C1 segment of cervical spinal cord (tissue), 14 donors: ENCODE measurements at places on chromosomes 4 and X.

- DNase-seq: no peak
Observed at GRCh38 chrX:48890296-48890925, 7.2 kb downstream of the TIMM17B start.

DNA sequence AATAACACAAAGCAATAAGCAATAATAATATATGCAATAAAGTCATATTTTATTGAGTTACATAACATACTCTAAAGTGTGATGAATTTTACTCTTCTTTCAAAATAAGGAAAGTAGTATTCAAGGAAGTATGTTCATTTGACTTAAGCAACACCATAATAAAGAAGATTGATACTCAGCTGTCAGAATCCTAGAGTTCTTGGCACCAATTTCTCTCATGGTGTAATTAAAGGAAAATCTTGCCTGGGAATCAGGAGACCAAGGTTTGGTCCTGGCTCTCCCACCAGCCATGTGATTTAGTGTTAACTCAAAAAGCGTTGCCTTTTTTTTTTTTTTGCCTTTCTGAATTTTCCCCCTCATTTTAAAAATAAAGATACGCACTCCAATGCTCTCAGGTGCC is 17.1 kb downstream of the MYOZ2 start:
- no peak for DNase-seq

GRCh38 chr4:93182722-93183121 is 645.8 kb upstream of the ATOH1 start:
- DNase-seq: no peak

DNA sequence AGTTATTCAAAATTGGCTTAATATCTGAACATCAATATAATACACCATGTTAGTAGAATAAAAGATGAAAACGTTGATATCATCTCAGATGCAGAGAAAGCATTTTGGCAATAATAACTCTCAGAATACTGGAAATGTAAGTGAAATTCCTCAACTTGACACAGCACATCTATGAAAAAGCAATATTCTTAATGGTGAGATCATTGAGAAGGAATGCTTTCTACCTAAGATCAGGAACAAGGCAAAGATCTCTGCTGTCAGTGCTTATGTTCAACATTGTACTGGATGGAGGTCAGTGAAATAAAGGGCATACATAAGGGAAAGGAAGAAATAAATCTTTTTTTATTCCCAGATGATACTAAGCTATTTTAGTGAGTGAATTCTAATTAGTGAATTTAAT is 40.6 kb downstream of the MRPL1 start:
- DNase-seq: no peak

GRCh38 chrX:150360331-150360730 is 2.8 kb upstream of the MAMLD1 start:
- DNase-seq: no peak

DNA sequence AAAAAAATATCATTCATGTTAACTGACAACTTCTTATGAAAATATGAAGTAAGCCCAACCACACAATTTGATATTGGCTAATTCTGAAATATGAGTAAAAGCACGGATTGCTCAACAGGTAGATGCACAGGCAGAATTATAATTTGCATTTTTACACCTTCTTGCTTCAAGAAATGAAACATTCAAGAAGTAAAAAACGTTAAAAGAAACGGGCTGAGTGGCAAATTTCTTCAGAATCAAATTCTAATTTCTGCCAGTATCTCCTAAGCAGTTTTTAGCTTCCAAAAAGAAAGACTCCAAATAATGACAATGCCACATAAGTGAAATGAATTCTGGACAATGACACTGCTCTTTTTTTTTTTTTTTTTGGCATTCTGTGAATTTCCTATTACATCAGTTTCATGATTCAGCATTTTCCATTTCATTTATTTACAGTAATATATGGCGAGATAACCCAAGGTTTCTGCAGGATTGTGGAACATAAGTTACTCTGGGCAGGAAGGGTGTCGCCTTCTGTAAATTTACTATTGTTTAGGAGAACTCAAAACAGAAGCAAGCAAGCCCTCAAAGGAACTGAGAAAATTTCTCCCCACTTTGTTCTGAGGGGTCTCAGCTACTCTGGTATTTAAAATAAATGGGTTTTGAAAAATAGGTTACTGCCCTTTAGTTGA is 1.4 kb downstream of the SEL1L3 start:
- no peak for DNase-seq

GRCh38 chr4:153655928-153656327 is 28.2 kb upstream of the TLR2 start:
- DNase-seq: no peak

GRCh38 chrX:24030597-24030996 is 3.6 kb upstream of the KLHL15 start:
- DNase-seq: no peak

- no peak for DNase-seq
Observed at GRCh38 chr4:89054627-89055026, 2.4 kb downstream of the FAM13A start.

- DNase-seq: no peak
Observed at GRCh38 chrX:48965959-48966358, 5.7 kb downstream of the KCND1 start.
